ENCODE measurements at places on chromosomes 5 and 9.

DNA sequence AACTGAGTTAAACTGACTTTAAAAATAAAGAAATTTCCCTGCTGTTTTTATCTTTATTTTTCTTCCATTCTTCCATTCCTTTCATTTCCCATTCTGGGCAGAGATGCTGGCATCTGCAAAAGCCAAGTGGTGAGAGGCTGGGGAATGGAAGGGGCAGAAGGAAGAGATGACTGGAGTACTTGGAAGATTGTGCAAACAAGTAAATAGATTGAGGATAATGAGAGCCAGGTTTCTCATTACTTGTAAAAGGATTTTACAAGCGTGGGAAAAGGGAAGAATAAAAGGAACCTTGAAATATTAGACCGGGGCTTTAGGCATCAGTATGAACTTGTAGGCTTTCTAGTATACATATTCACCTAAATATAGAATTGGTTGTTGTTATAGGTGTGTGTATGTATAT lies 341.2 kb downstream of the CAAP1 start:
- no peak for DNase-seq

DNA sequence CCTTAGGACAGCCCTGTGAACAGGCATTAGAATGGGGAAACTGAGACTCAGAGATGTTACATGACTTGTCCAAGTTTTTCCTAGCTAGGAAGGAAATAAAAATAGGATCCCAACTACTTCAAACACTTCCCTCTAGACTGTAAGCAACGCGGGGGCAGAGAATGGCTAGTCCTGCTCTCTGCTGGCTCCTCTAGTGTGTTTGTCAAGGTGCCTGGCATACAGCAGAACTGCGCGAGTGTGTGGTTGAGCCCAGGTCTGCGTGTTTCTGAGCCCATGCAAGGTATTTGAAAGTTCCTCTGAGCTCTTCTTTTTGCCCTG lies 152.5 kb downstream of the MACROH2A1 start:
- no peak for DNase-seq

GRCh38 chr5:180868960-180869359 lies 7.9 kb upstream of the ZFP62 start:
- DNase-seq, result no peak

DNA sequence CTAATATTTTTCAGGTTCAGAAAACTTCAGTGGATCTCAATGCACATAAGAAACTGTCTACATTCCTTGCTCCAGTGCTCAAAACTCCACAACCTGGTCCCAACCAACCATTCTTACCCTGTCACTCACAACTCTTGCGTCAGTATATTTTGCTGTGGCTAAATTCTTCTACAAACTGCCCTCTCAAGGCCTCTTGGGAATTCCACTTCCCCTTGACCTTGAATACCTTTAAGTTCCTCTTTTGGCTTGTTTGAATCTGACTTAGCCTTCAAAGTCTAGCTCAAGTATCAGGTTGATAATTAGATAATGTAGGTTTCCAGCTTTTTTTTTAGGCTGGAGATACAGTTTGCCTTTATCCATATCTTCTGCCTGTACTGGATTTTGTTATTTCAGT lies 128.3 kb downstream of the SLF1 start:
- DNase-seq, result no peak

DNA sequence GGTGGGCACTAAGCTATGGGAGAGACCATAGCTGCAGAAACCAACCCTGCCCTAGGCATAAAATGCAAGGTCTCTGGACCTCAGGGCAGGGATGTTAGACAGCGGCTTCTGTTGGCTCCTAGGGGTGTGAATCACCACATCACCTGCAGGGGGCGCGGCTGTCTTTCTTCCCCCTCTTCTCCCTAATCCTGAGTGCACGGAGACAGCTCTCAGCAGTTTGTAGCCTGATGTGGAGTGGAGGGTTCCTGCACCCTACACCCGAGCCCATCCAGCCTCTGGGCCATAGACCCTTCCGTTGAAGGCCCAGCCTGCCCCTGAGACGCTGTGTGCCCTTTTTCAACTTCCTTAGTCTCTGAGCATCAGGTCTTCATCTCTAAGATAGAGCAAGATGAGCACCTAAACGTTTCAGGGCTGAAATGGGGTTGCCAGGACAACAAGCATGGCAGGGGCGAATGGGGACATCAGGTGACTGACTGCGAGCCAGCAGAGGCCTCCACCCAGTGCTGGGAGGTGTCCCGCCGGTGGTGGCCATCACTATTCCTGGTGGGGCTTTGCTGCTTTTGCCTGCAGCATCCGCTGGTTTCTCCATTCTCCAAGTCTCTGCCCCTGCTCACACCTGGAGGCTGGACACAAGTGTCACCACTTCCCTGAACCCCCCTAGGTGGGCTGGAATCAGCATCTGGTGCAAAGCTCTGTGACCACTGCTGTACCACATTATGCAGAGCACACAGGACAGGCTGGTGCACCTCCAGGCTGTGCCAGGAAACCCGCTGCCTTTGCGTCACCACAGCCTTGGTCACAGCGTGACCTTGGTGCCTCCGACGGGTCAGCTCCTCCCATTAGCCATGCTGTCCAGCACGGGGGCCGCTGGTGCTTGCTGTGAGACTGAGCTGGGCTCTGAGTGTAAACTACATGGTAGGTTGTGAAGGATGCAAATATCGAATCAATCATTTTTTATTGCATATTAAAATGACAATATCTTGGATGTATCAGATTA lies 2.5 kb upstream of the SEC16A start:
- no peak for DNase-seq

DNA sequence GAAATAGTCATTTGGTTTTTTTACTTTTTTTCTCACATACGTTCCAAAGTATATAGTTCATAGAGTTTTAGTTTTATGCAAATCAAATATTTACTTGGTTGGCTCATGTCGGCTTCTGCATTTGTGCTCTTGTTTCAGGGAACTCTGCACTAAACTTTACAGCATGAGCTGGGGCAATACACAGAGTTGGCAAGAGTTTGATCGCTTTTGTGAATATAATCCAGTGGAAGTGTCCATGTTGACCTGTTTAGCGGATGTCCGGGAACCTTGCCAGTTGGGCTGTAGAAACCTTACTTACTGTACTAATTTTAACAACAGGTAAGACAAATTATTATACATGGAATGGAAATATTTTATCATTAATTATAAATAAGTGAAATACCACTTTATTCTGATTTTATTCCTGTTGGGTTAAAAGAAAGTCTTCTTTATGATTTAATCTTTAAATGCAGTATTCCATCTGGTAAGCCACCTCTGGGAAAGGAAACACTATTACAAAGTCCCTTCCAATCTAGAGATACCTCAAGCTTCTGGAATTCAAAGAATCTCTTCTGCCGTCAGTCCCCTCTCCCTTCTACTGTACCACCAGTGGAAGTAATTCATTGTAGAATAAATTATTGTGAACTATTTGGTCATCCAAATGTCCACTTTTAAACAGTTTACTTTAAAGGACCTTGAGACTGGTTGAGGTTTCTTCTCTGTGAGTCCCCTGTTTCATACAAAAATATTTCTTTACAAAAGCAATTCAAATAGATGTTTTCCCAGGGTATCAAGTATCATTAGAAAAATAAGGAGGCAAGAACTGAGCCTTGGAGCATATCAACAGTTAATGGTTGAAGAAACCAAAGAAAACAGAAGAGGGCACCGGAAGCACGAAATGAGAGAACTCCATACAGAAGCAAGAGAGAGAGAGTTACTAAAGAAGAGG lies 45.2 kb upstream of the GLIPR2 start:
- no peak for DNase-seq

DNA sequence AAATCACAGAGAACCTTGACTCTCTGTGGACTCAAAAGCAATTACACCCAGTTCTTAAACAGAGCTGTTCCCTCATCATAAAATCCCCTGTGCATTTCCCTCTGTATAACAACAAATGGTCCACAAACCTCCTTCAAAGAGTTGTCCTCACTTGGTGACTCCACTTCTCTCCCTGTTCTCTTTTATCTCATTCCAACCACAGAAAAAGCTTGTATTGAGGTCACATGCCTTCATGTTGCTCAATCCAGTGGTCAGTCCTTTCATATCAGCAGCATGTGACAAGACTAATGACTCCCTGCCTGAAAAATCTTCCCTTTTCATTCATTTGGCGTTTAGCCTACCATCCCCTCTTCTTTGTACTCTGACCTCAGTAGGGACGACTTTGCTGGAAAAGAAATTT lies 158.0 kb downstream of the DEPDC1B start:
- no peak for DNase-seq

- no peak for DNase-seq
These were observed 41.0 kb downstream of the PCDHGC5 start for GRCh38 chr5:141529873-141530272.

- DNase-seq, result no peak
These were observed 3.7 kb upstream of the BAAT start for GRCh38 chr9:101388507-101388993.

- DNase-seq, result no peak
These were observed 491 bp upstream of the CTSL start for GRCh38 chr9:87725356-87725899.

DNA sequence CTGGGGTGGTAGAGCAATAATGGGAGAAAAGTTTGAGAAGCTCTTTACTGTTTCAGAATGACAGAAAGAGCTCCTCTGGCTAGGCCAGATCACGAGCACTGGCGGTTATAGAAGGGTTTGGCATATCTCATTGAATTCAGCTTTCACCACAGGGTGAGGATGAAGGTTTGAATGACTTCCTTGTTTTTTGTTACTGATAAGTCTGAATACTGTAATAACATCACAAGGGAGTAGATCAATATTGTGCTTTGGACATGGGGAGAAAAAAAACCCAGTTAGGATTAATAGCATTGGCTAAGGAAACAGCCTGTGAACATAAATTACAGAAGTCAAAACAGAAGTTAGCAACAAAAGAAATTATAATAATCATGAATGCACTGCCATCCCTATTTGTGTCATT lies 9.4 kb downstream of the PHAX start:
- DNase-seq, result no peak

- no peak for DNase-seq
These were observed 50.6 kb upstream of the RAPGEF6 start for GRCh38 chr5:131685516-131686171.

- DNase-seq, result no peak
These were observed 177.2 kb upstream of the MAP3K1 start for GRCh38 chr5:56638061-56638621.

GRCh38 chr9:7542126-7542525 lies 257.5 kb downstream of the DMAC1 start:
- no peak for DNase-seq

GRCh38 chr9:86222667-86223066 lies 36.8 kb downstream of the C9orf153 start:
- DNase-seq, result no peak

GRCh38 chr5:65778126-65778525 lies 56.1 kb downstream of the NLN start:
- no peak for DNase-seq

- DNase-seq, result no peak
These were observed 78.5 kb downstream of the HMHB1 start for GRCh38 chr5:143890487-143890886.

DNA sequence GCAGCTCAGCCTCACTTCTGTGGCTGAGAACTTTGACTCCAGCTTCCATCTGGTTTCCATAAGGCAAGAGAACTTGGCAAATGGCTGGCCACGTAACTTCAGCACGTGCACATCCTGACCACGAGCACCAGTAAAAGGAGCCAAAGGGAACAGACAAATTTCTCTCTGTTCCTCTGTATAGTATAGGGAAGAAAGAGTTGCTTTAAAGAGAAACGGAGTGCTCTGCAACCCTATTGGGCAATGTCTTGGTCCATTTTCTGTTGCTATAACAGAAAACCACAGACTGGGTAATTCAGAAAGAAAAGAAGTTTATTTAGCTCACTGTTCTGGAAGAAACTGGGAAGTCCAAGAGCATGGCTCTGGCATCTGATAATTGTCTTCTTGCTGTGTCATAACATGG lies 558.7 kb downstream of the ACTL7B start:
- no peak for DNase-seq

DNA sequence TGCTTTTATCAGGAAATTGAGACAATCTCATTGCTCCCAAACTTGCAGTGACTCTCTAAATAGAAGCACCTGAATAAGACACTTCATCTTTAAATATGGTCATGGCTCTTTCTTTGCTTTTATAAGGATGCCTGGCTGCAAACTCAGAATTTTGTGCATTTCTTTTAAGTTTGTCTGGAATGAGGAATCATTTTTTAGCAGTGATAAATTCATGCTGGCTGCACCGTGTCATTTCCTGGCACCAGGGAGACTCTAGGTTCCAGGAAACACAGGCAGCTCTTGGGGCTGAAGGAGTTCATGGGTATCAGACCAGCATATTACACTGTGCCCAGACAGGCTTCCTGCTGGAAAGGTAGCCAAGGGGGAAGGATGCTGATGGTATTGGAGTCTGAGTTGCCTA lies 109.9 kb downstream of the NUDT12 start:
- DNase-seq, result no peak

DNA sequence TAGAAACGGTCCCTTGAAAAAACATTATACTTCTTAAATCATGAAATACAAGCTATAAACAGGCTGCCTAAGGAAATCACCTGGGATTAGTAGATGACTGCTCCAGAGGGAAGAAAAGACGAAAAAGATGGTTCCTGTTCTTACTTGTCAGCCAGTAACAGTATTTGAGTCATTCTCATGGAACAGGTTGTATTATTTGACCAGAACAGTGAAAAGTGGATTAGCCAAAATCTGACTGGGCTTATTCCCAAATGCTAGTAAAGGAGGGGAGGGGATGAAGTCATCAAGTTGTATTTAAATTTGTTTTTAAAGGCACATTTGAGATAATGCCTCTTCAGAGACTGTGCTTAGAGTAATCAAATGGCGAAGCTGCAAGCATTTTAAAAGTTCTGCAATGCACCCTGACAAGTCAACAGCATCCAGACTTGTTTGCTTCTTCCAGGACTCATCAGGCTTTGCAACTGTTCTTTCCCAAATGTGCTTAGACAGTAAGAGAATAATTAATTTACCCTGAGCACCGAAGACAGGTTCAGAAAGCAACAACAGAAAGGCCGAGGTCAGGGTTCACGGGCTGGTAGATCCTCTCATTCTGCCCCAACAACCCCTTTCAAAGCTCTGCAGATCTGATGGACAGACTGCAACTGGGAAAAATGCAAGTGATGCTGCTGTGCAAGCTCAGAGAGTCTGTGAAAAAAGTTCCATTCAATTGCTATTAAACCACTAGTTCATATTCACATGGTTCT lies 800.6 kb downstream of the KCTD16 start:
- no peak for DNase-seq

- DNase-seq, result no peak
These were observed 125.4 kb upstream of the MINAR2 start for GRCh38 chr5:129622531-129622930.

GRCh38 chr5:133849116-133849515 lies 119.3 kb downstream of the C5orf15 start:
- no peak for DNase-seq

DNA sequence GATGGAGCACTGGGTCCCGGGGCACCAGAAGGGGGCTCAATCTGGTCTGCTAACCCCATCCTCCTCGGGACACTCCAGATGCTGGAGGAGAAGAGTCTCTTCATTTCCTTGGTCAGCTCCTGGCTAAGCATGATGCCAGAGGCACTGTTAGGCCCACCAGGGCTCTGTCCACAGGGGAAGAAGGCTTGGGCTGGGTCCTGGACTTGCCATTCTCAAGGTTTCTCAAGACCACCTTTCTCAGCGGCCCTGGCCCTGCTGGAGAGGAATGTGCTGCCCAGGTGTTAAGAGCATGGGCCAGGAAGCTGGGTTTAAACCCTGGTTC lies 7.9 kb downstream of the SH2D3C start:
- DNase-seq, result no peak
